ENCODE measurements at places on chromosomes 11 and 22.

GRCh38 chr11:21988477-21988876 lies 204.4 kb upstream of the ANO5 start:
- DNase-seq = no peak

DNA sequence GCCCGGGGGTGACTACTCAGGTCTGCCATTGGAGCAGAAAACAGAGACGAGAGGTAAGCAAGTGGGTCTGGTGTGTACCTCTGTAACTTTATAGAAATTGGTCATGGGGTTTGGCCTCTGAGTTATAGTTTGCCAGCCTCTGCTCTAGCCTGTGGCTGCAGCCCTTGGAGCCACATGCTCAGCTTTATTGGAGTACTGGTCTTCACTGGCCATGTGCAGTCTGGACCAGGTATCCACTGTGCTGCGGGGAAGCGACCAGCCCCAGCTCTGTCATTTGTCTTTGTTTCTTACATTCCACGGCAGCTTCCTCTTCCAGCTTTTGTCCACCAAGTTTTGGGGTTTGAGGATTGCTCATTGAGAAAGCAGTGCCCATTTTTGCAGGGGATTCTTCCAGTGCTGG lies 453.4 kb downstream of the TBC1D22A start:
- no peak for DNase-seq

DNA sequence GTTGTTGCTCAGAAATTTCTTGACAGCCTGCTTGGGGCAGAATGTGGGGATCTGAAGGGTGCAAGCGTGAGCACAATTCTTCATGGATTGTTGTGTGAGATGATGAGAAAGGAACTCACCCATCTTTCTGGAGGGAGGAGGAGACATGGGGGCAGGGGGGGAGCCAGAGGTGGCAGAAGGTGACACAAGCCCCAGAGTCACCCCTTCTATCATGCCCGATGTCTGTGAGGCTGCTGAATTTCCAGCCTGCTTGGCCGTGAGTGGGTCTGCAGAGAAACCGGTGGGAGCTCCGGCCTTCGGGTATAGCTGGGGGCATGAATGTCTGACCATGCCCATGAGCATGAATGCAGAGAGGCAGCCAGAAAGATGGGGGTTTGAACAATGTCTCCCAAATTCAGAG lies 870.7 kb downstream of the TBC1D22A start:
- no peak for DNase-seq

- DNase-seq = peak; percentile 75
These were observed 1.2 kb downstream of the TSPO start for GRCh38 chr22:43152357-43153071.

GRCh38 chr22:19917389-19918138 lies 24.0 kb upstream of the COMT start:
- no peak for DNase-seq

DNA sequence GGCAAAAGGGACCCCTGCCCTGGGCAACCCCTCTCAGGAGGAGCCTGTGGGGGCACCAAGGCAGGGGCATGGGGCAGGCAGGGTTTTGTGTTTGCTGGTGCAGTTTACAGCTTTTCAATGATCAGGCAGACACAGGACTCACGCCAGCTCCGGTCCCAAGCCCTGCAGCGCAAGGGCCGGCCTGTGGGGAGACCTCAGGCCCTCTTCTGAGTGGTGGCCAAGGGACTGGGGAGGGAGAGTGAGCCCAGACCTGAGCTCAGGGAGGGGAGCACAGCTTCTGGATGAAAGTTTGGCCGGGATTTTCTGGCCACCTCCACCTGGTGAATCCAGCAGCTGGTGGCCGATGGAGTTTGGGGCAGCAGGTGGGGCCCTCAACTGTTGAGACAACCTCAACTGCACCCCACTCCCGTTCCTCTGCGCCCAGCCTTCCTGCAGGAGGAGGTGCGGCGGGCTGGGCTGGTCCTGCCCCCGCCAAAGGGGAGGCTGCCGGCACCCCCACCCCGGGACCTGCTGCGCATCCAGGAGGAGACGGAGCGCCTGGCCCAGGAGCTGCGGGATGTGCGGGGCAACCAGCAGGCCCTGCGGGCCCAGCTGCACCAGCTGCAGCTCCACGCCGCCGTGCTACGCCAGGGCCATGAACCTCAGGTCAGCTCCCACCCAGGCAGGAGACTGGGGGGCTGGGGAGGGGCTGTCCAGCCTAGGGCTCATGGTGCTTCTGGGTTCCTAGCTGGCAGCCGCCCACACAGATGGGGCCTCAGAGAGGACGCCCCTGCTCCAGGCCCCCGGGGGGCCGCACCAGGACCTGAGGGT lies 3.6 kb downstream of the TCIRG1 start:
- no peak for DNase-seq

GRCh38 chr11:18972336-18972735 lies 33.1 kb upstream of the MRGPRX1 start:
- DNase-seq = no peak

GRCh38 chr11:113174882-113175281 lies 139.5 kb upstream of the TTC12 start:
- DNase-seq = no peak

DNA sequence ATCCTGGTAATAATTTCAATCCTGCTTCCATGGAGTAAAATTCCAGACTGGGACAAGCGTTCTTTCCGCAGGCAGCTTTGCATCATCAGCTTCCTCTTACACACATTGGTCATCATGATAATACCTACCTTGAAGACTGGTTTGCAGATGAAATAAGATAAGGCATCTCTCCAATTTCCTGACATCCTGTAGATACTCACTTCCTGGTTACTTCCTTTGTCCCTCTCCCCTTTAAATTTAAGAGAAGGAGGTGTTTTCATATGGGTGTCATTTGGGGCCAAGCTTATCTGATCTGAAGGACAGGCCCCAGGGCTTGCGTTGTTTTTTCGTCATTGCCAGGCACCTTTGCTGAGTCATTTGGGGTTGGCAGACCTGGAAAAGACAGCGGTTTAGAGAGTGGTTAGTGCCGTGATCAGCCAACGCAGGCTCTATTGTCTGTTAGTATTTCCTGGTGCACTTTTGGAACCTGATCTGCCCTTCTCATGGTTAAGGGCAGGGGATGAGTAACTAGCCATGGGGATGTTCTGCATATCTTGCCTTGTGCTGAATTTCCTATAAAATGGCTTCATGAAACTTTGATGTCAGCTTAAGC lies 24.1 kb downstream of the GRAMD1B start:
- no peak for DNase-seq

DNA sequence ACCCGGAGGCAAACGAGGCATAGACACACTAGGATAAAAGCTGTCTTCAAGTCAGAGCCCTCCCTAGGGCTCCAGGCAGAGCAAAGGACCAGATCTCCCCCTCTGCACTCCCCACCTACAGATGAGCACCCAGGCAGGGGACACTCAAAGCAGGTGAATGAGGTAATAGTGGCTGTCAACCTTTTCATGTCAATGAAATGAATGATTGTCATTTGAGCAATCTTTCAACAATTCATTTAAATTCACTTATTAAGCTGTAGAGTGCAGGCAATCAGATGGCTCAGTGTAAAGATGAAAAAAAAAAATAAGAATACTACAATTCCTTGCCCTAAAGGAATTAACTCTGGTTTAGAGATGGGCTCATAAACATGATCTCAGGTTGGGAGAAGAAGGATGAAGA lies 427.8 kb upstream of the ISX start:
- no peak for DNase-seq

DNA sequence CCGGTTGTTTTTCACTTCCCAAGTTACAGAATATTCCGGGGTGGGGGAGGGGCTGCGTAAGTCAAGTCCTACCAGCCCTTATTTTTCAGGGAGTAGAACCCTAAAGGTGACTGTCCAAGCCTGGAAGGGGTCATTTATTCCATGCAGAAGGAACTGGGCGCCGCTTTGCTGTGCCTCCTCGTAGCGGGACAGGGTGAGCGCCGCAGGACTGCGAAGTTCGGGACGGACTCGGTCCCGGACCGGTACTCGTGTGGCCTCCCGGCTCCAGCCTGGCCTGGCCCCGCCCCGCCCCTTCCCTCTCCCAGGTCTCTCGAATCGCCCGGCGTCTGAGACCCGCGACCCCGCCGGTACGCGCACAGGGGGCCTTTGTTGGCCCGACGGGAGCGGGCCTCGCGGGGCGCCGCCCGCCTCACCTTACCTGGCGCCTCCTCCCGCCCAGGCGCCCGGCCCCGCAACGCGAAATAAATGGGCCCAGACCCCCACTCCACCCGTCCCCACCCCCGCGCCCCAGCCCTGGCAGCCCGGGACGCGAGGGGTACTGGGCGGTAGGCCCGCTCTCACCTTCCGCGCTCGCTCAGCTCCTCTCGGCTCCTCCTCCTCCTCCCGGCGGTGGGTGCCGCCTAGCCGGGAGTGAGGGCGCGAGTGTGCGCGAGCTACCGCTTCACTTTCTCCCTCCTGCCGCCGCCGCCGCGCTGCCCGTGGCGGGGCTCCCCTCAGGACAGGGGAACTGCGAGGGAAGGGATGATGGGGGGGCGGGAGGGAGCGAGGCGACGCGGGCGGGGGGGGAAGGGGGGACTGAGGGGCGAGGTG lies 698 bp downstream of the PAK1 start:
- DNase-seq = peak; percentile 39

- DNase-seq = no peak
These were observed 67.3 kb upstream of the CDON start for GRCh38 chr11:126129727-126130671.

GRCh38 chr11:38176686-38177322 lies 1578.8 kb upstream of the RAG2 start:
- DNase-seq = no peak

GRCh38 chr11:23856654-23857053 lies 640.2 kb upstream of the LUZP2 start:
- no peak for DNase-seq

DNA sequence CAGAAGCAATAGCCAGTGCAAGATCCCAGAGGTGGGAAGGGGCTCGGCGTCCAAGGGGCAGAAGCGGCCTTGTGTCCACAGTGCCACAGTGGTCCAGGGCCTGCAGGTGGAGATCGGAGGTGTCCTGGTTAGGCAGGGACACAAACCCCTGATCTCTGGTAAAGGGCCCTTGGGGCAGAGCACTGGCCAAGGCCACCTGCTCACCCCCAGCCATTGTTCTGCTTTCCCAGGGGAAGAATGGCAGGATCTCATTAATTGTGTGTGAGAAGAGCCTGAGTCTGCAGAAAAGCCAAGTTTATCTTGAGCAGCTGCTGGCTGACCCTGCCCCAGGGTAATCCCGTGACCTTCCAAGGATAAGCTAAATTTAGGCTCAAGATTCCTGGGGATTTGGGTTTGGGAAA lies 3.1 kb upstream of the CLDN5 start:
- peak; percentile 4 for DNase-seq

- DNase-seq = no peak
These were observed 27.9 kb upstream of the ANO1 start for GRCh38 chr11:70050243-70050642.

DNA sequence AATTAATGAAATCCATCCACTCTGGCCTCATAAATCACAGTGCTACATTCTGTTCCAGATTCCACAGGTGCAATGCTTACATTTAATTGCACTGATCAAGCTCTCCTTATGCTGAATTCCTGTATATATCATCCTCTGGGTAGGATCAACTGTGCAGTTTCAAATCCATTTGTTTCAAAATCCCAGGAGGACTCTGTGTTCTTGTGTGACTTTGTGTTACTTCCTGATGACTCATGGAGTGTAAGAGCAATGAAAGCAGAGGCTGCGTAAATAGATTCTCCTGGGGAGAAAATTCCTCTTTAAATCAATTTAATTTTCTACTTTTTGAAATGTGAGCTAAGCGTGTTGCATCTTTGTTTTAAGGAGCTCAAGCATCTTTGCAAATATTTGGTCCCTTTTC lies 752.7 kb downstream of the METTL15 start:
- peak; percentile 20 for DNase-seq

DNA sequence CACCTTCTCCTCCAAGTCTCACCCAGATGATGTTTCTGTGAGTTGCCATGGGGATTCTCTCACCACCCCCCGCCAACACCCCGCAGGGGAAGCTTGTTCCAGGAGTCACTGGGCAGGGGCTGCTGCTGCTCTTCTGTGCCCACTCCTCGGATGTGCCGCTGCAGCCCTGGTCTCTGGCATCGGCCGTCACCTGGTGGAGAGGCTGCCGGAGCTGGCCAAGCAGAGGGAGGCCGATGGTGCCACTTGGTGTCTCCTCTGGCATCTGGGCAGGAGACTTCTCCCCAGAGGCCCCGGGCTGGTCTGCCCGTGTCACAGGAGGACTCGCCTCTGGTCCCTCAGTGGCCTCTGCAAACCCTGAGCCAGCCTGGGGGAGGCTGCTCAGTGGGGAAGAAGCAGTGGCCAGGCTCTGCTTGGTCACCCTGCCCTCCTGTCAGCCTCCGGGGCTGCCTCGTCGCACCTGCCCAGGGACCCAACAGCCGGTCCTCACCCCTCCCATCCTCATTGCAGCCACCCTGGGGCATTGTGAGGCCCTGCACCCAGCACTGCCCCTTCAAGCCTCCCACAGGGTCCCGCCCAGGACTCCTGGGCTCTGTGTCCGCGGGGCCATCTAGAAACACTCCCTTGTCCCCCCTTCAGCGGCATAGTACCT lies 424 bp upstream of the ADORA2A start:
- DNase-seq = no peak

DNA sequence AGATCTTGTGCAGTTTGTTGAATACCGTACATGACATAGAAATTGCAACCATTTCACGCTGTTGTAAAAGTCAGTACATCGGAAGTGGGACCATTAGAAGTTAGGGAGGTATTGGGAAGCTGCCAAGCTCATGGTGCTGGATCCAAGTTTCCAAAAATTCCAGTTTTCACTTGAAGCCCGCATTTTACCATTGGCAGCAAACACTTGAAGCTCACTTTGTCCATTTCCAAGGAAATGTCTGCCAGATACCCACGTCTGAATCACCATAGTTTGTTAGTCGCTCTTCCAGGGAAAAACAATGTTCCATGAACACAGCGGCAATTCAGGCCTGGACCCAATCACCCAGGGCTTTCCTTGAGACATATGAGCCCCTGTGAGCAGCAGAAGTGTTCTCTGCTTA lies 22.6 kb upstream of the PARVB start:
- DNase-seq = no peak

DNA sequence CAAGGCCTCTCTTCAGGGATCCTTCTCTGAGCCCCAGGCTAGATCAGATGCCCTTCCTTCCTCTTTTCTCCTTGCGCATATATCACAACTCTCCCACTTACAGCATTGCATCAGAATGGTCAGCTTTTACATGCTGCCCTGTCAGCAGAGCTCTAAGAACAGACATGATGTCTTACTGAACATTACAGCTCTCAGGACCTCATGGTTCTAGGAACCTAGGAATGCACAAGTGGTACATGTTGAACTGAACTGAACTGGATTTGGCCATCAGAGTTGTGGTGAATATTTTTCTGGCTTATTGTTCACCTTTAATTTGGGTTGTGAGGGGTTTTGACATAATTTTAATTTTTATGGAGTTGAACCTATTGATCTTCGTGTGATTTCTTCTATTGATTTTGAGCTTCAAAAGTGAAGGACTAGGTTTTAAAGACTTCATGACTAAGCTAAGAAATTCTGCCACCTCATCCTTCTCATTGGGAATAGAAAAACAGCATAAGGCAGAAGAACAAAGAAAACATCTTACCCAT lies 37.7 kb upstream of the SPON1 start:
- no peak for DNase-seq

- DNase-seq = peak; percentile 93
These were observed 99.4 kb downstream of the MIAT start for GRCh38 chr22:26756675-26757293.

- no peak for DNase-seq
These were observed 457.0 kb downstream of the NTM start for GRCh38 chr11:131827430-131827829.

- DNase-seq = peak; percentile 99
These were observed 476 bp upstream of the KLHL22 start for GRCh38 chr22:20495861-20496681.

Data from AG20443 (cell line).